ENCODE measurements at places on chromosomes 16 and 17.

DNA sequence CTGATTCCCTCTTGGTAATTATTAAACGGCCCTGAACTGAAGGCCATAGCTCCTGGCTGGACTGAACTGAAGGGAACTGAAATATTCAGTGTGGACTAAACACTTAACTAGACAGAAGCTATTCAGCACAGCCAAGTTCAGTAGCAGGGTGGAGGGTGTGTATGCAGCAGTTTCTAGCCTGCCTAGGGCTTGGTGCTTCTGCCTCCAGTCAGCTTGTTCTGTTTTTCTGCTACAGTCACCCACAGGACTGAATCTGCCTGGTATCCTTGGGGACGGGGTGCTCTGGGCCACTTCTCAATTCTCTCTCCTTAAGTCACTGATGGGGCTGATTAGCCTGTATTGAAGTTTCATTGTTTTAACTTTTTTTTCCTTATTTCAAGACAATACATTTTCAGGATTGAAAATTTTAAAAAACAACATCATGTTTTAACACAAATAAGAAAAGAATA, 77.1 kb downstream of the WWP2 start:
- no peak for DNase-seq

DNA sequence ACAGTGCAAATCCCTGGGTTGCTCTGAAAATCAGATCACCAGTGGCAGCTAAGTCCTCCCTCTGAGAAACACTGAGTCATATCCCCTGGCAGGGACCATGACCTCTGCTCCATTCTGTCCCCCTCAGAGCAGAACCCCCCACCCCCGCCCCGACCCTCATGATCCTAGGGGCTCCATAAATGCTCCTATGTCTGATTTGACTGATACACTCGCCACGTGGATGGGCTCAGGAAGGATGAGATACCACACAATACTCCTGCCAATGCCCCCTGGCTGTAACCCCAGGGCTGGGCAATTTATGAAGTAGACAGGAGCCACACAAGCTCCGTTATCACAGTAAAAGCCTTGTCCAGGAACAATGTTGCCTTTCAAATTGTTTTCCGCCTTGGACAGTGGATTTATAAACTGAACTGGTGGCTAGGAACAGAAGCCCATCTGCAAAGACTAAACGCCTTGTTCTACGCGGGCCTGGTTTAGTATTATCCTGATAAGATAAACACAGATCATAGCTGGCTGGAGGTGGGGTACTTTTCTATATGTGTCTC, 394.8 kb downstream of the SLC39A11 start:
- no peak for DNase-seq

GRCh38 chr16:65672960-65673359, 551.1 kb upstream of the CDH11 start:
- DNase-seq: no peak

- no peak for DNase-seq
Measured at GRCh38 chr17:39487946-39488345, 26.7 kb downstream of the CDK12 start.

DNA sequence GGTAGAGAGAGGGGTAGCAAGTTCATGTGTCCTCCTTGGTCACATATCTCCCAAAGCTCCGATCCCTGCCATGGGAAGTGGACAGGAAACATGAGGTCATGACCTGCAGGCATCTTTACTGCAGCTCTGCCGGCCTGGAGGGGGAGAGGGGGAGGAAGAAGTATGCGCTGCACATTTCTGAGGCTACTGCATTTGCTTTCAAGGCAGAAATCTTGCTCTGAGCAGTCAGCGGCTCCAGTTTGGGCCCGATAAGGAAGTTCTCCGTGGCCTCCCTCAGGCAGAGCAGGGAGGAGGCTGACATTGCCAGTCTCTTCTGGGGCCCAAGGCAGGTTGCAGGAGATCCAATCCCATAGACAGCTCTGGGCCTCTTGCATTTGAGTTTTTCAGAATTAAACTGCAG, 1.5 kb upstream of the NHERF1 start:
- no peak for DNase-seq

DNA sequence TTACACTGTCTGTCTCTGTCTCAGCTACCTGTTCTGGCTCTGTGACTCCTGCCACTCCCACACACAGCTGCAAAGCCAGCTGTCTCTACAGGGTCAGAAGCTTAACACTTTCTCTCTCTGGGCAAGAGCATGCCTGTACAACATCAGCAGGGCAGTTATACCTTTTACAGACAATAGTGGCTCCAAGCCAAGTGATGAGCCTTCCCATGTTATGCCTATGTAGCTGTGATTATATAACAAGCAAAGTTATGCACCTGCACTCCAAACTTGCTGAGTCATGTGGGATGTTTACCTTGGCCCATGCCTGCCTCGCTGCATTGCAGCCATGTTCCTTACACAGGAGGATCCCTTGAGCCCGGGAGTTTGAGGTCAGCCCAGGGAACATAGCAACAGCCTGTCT, 31.8 kb upstream of the APPBP2 start:
- no peak for DNase-seq

DNA sequence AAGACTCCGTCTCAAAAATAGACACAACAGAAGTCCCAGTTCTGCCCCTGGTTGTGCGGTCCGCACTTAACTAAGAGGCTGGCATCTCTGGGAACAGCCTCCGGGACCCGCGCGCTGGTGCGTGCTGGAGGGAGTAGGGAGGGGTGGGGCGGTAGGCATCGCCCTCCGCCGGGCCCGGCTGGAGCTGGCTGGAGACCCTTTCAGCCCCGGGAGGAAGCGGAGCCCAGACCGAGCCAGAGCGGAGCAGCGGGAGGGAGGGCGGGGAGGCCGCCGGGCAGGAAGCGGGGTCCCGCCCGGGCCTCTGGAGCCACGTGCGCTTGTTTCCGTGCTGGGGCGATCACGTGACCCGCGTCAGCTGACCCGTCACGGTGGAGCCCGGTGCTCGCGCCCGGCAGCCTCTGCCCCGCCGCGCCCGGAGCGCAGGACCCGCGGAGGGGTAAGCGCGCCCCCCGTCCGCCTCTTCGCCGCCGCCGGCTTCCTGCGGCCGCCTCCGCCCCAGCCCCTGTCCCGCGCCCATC, at the start of gene WDR81:
Gene WDR81 (plus strand): TSS at position 354 of the 518 bp plus-strand sequence. CDS start 256 bp downstream, outside the sequence.
- DNase-seq: no peak

GRCh38 chr17:34672176-34672785, 92.9 kb downstream of the TMEM132E start:
- DNase-seq: no peak

DNA sequence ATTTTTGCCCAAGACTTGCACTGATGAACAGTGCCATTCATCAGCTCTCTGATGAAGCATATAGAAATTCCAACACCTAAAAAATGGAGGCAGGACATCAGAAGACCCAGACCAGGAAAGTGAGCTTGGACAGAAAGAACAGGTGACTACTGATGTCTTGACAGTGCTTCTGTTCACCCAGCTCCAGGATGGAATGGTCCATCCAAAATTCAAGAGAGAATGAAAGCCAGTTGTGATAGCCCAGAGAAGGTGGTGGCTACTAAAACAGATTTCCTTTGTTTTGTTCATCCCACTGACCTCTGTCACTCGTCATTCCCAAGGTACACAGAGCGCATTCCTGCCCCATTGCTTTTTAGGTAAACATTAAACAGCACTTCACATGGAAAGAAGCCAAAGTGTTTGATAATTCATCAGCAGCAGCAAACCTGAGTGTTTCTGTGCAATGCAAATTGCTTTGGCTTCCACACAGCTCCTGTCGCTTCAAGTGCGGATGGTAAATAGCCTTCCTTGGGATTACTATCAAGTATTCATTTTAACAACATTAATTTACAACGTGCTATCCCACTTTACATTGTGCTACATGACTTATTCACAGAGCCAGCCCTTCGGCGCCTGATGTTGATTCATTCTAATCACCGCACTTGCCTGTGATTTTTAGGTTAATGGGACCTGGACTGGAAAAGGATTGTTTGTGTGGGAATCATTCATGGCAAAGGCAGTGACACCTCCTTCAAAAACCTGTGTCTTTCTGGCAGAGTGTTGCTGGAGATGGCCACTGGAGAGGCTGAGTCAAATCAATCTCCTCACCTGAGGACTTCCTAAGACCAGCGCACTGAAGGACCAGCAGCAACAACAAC, 65.1 kb upstream of the TOX3 start:
- no peak for DNase-seq

- peak; percentile 65 for DNase-seq
Measured at GRCh38 chr17:1714427-1714979, 4.3 kb upstream of the TLCD2 start.

- DNase-seq: no peak
Measured at GRCh38 chr17:67109111-67109510, 64.8 kb downstream of the CACNG1 start.

GRCh38 chr17:43766413-43767052, 7.9 kb upstream of the SOST start:
- no peak for DNase-seq

DNA sequence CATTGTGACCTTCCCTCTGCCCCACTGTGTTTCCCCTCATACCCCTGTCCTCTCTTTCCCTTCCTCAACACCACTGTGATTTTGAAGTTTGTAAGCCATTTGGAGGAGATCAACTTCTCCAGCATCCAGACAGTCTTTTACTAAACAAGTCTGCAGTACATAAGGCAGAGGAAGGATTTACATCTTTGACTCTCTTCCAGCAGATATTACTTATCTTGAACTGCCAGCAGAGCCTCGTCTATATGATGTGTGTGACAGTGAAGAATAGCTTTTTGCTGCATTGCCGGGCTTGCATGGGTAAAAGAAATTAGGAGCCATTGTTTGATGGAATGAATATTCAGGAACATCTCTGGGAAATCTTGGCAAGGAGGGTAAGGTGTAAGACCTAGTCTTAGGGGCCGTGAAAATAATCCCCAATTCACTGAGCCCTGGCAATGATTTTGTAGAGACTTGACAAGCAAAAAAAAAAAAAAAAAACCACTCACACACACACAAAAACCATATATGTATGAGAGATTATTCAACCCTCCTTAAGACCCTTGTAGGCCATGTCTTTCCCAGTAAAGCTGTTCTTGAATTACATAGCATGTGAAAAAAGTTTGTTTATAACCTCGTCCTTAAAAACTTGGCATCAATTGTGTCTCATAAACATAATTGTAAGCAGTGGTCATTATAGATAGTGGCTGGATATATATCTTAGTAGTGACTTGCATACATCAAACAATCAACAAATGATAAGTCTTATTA, 903.9 kb downstream of the CDH11 start:
- DNase-seq: no peak

DNA sequence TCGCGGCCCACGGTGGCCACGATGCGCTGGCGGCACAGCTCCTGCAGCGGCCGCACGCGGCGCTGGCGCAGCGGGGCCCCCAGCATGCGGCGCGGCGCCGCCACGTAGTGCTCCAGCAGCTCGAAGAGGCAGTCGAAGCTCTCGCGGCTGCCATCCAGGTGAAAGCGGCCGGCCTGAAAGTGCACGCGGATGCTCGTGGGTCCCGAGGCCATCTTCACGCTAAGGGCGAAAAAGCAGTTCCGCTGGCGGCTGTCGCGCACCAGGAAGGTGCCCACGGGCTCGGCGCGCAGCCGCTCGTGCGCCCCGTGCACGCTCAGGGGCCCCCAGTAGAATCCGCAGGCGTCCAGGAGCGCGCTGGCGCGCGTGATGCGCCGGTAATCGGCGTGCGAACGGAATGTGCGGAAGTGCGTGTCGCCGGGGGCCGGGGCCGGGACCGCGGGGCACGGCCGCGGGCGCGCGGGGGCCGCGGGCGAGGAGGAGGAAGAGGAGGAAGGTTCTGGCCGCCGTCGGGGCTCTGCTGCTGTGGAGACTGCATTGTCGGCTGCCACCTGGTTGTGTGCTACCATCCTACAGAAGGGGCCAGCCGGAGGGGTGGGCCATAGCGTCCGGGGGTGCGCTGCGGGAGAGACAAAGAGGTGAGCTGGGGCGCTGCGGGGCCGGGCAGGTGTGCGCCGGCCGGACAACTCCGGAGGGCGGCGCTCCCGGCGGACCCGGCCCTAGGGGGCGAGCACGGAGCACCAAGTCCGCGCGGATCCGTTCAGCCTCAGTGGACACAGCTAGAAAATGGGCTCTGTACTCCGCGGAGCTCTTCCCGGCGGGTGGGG, 879 bp downstream of the SOCS1 start:
- DNase-seq: no peak

DNA sequence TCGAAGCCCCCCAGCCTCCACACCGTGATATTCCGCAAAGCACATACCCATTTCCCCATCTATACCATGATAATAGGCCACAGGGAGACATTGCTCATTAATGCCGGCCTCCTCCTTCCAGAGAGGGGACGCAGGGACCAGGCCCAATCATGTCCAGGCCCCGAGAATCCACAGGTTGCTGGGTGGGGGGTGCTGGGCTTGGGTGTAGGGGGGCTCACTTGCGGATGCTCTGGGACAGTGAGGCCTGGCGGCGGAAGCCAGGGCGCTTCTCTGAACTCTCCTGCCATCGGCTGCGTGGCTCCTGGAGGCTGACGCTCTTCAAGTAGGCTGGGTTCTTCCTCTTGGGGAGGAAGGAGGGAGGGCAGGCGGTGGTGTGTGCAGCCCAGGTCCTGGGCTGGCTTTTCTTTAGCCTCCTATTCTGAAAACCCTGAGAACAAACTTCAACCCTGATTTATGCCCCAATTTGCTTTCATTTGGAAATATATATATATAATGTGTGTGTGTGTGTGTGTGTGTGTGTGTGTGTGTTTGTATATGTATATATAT, 12.2 kb downstream of the AANAT start:
- no peak for DNase-seq

- no peak for DNase-seq
Measured at GRCh38 chr16:87350681-87351319, 32.8 kb downstream of the FBXO31 start.

DNA sequence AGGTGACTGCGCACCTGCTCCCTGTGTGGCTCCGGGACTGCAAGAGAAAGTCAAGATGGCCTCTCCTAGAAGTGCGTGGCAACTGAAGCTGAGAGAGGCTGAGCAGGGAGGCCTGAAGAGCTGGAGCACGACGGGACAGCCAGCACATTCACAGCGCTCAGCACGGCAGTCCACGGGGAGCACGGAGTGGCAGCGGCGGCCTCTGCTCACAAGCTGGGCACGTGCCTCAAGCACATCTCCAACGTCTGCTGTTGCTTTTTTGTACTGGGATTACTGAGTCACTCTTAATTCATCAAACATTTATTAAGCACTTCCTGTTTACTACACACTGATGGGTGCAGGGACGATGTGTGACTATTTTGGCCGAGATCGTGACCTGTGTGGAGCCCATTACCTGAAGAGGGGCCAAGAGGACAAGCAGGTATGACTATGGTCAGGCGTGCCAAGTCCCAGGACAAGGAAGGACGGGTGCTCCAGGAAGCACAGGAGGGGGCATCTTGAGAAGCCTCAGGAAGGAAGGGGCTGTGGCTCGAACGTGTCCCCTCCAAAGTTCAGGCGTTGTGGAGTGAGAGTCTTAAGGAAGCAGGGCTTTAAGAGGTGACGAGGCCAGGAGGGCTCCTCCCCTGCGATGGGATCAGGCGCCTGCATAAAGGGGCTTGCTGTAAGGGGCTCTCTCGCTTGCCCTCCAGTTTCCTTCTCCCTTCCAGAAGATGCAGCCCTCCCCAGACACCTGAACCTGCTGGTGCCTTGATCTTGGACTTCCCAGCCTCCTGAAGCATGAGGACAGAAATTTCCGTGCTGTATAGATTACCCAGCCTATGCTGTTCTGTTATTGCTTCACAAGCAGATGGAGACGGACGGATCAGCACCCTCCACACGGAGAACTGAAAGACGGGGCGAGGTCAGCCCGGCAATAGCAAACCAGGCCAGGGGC, 105.8 kb downstream of the ADCY9 start:
- no peak for DNase-seq
